ENCODE measurements at places on chromosomes 13 and 19. TPM values are rescaled to one million over a fixed set of nuclear protein-coding genes. Genes with fewer than 3 reads are reported as not detected.

GRCh38 chr13:97202761-97203160, 19.4 kb upstream of the MBNL2 start:
- DNase-seq = no peak

DNA sequence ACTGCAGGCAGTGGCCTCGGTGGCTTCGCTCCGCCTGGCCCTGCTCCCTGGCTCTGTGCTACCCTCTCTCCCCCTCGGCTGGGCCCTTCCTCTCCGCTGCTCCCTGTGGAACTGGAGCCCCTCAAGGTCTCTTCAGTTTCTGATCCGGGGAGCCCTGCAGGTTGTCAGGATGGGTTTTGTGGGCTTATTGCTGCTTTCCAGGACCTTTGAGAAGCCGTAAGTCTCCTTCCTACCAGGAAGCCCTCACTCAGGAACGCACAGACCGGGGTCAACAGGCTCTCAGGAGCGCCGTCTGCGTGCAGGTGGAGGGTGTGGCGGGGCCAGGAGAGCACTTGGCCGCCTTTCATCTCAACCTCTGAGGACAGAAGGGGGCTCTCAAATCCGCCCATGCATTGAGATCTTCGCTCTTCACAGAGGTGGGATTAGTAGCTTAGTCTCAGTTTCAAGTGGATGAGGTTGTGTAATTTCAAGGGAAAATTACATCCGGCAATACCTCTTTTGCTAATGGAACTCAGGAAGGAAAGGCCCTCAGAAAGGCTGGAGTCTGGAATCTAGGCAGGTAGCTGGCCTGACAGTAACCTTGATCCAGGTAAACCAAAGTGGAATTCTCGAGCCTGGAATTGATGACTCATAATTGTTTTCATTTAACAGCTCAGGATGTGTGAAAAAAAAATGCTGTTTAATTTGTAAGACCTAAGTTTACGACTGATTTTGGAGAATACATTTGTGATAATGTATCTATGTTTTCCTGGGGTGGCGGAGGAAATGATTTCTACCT, 102.0 kb downstream of the ATP11A start:
- DNase-seq = no peak

GRCh38 chr19:8310342-8311055, 2.3 kb upstream of the CD320 start:
- no peak for DNase-seq

DNA sequence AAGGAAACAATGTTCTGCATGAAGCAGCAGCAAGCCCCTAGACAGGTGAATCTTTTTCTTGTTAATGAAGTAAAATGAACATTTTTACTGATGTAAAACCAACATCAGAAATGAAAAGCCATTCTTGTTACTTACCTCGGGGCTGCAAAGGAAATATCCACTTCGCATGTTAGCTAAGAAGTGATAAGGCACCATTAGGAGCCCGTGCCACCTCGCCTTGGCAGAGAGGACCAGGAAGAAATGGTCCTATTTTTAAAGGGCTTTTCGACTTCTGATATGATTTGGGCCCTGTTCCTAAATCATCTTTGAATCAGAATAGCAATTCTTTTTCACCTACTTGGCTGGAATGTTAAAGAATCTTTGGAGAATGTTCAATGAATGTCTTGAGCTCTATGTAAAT, 183.2 kb downstream of the OXGR1 start:
- no peak for DNase-seq

DNA sequence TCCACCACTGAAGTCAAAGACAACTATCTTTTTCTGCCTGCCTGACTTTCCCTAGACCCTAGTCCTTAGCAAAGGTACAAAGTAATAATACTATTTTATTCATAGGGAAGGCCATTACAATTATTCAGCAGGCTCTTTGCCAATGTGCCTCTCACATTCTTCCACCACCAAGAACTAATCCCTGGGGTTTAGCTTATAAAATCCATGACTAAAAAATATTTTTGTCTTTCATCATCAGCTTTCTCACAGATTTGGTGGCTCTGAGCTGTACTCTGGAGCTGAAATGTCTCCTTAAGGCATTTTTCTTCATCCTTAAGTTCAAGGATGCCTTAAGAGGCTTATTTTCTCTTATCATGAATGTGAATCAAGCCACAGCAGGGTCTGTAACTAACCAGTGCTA, 96.1 kb downstream of the OXGR1 start:
- no peak for DNase-seq

DNA sequence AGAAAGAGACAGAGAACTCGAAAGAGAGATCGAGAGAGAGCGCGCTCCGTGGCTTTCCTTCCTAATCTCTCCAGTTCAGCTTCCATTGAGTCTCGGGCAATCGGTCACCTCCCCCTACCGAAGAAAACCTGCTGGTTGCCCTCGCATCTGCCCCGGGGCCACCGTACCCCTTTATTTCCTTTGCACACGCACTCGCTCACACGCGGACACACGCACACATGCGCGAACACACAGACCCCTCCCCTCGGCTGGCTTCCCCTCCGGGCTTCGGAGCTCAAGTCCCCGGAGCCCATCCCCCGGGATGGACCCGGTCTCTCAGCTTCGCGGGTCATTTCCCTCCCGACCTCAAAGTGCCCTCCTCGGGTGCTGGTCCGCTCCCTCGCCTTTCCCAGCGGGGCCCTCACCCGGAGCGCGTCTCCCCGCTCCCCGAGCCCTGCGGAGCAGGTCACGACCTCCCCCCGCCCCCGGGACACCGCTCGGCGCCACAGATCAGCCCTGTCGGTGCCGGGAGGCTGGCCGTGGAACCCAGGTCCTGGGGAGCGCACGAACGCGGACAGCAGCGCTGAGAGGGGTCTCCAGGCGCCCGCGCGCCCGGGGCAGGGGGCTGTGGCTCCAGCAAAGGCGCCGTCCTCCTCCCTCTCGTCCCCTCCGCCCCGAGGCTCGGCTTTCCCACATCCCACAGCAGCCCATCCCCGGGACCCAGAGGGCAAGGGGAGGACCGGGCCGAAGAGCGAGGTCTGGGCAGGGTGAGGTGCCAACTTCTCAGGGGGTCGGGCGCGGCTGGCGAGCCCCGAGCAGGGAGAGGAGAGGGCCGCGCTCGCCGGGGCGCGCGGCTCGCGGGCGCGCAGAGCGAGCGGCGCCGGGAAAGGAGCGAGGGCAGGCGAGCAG, 1.8 kb downstream of the DACH1 start:
- DNase-seq = peak; percentile 51

DNA sequence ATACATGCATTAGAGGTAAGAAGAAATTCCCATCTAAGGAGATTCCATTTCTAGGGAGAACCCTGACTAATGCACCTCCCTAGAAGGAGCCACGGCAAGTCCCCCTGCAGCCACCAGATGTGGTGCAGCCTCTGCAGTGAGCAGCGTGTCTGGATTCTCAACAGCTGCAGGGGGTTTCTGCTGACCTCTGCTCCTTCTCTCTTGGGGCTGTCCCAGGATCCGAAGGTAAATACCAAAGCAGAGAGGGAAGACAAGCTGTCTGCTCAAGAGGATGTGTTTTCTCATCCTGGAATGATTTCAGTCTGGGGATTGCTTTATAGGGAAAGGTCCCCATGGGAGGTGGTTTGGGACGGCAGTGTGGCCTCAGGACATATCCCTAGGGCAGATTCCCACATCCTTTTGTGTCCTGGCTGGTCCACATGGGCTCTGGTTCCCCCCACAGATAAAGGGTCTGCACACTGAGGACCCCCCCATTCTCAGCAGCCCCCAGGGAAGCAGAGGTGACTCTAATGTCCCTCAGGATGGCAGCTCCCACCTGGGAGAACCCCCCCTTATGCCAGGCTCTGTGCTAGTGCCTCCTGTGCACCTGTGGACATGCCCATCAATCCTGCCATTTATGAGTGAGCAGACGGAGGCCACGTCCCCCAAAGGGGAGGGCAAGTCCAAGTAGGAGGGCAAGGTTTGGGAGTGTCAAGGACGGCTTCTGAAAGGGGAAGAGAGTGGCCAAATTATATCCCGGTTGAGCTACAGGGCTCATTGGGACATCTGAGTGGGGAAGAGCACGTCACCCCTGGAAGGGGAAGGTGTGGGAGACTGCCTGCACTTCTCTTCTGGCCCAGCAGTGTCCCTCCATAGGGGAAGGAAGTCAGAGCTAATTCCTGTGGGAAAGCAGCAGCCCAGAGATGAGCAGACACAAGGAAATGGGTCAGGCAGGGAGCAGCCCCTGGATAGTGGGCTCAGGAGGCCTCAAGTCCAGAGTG, 10.2 kb upstream of the OR10H5 start:
- DNase-seq = no peak

GRCh38 chr19:47024502-47024901, 4.9 kb downstream of the NPAS1 start:
- no peak for DNase-seq

DNA sequence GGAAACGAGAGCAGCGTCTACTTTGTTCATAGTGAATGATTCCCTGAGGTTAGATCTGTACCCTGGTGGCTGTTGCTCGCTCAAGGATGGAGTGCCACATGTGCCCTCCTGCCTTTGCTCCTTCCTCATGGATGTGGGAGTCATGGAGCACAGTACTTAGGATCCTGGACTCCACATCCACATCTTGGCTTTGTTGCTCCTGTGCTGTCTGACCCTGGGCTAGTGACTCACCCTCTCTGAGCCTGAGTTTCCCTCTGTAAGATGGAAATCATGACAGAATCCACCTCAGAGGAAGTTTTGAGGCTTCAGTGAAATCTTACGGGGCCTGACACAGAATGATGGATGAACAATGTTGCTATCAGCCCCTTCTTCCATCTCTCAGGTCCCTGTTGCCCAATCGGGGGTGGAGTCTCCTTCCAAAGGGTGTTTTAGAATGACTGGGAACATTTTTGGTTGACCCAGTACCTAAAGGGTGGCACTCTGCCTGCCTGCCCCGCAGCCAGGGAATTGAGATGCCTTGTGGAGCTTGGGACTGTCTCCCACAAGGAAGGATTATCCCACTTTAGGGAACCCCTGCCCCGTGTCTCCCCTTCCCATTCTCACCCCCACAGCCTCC, 9.8 kb upstream of the TIMM50 start:
- DNase-seq = peak; percentile 16

- DNase-seq = no peak
These were observed 7.6 kb downstream of the SIGLECL1 start for GRCh38 chr19:51258165-51259160.

Gene HIPK4
- 0.17 TPM for total RNA-seq

Gene SHISA7
- total RNA-seq = not detected

Gene RGL3
- 1.8 TPM for total RNA-seq

Gene COL4A2
- 123 TPM for total RNA-seq

Gene ZNF554
- total RNA-seq = 4.9 TPM

Gene PRTN3
- total RNA-seq = not detected

Gene C13orf42
- not detected for total RNA-seq

Gene ADM5
- total RNA-seq = 0.26 TPM

Data from fibroblast of lung (primary cell).